Endothelial cell (in vitro differentiated cells): ENCODE measurements at places on chromosomes 3 and 15. TPM values are rescaled to one million over a fixed set of nuclear protein-coding genes. Genes with fewer than 3 reads are reported as not detected.
A peak's percentile ranks its signal among the peaks of the same experiment; 100 is the strongest.

- H3K4me3 ChIP-seq = no peak overlapping the region
- peak overlapping the region; percentile 44 for H3K27ac ChIP-seq
- DNase-seq = peak; percentile 5
- H3K36me3 ChIP-seq = no peaks in the 10 kb centered on the region
- H3K27me3 ChIP-seq = no peaks in the 10 kb centered on the region
- peaks cover 25% of the 10 kb centered on the region for H3K4me1 ChIP-seq
Observed at GRCh38 chr3:146222204-146223046, 28.5 kb downstream of the PLSCR4 start.

GRCh38 chr15:66515901-66516322, 10.8 kb downstream of the ZWILCH start:
- peaks cover 4% of the 10 kb centered on the region for H3K36me3 ChIP-seq
- peaks cover 3% of the 10 kb centered on the region for H3K27me3 ChIP-seq
- peak overlapping the region; percentile 34 for H3K4me3 ChIP-seq
- peaks cover 19% of the 10 kb centered on the region for H3K4me1 ChIP-seq

DNA sequence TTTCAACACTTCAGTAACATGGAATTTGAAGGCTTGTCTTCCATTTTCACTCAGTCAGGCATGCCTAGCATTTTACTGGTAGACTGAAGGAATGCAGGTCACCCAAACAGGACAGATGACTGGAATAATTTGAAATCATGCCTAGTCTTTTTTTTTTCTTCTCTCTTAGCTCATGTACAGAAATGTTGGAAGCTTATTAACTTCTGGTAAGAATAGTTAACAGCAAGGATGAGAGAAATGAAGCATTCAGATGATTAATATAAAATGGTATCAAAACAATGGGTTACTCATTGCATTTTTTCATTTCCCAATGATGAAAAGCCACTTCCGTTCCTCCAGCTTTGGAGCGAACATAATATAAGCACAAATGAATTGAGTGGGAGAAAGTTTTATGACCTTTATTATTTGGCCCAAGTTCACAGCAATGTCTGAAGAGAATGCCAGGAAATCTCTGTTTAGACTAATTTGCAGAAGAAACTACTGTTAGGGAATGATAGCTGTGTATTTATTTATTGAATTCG, 431.6 kb upstream of the RASGRP1 start:
- H3K27ac ChIP-seq = no peak overlapping the region
- H3K36me3 ChIP-seq = no peaks in the 10 kb centered on the region
- no peak for DNase-seq
- H3K4me3 ChIP-seq = no peak overlapping the region
- peaks cover 6% of the 10 kb centered on the region for H3K4me1 ChIP-seq

GRCh38 chr15:69299943-69300588, 1.4 kb downstream of the PAQR5 start:
- DNase-seq = no peak
- H3K4me1 ChIP-seq = no peaks in the 10 kb centered on the region
- peaks cover 15% of the 10 kb centered on the region for H3K27me3 ChIP-seq
- no peak overlapping the region for H3K27ac ChIP-seq

DNA sequence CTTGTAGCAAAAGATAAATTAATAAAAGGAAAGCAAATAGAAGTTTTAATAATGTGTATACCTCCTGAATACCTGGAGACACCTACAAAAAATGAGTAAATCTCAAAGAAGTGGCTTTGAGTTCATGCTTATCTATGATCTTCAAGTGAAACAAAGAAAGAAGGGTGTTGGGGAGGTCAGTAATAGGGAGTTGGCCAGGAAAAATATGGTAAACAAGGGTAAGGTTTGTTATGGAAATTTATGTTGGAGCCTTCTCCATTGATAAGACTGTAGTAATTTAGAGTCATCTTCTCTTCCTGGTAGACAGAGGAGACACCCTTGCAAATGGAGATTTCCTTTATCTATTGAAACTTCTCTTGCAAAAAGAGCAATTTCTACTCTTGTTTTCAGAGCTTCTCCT, 6.6 kb upstream of the CCR8 start:
- peaks cover 2% of the 10 kb centered on the region for H3K4me1 ChIP-seq
- no peak for DNase-seq
- H3K36me3 ChIP-seq = no peaks in the 10 kb centered on the region
- peaks cover 2% of the 10 kb centered on the region for H3K27me3 ChIP-seq
- H3K4me3 ChIP-seq = no peak overlapping the region

- H3K4me1 ChIP-seq = no peaks in the 10 kb centered on the region
- no peak overlapping the region for H3K27ac ChIP-seq
- DNase-seq = no peak
- H3K36me3 ChIP-seq = no peaks in the 10 kb centered on the region
Observed at GRCh38 chr3:192930577-192930976, 12.9 kb upstream of the MB21D2 start.

GRCh38 chr3:89364314-89364713, 256.9 kb downstream of the EPHA3 start:
- H3K27me3 ChIP-seq = no peaks in the 10 kb centered on the region
- no peaks in the 10 kb centered on the region for H3K4me1 ChIP-seq
- H3K4me3 ChIP-seq = no peak overlapping the region
- no peak for DNase-seq

DNA sequence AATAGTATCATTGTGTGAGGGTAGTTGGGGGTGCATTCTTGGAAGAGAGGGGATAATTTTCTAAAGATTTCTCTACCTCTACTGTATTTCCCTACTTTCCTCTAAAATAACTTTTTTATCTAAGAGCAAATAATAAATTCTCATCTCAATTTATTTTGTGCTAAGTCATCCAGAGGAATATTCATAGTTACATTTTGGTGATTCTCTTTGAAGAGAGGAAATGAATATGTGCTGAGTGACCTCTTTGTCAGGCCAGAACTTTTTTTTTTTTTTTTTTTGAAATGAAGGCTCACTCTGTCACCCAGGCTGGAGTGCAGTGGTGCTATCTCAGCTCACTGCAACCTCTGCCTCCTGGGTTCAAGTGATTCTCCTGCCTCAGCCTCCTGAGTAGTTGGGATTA, 15.1 kb upstream of the CCDC80 start:
- H3K4me1 ChIP-seq = no peaks in the 10 kb centered on the region
- H3K4me3 ChIP-seq = no peak overlapping the region
- H3K27ac ChIP-seq = no peak overlapping the region
- no peaks in the 10 kb centered on the region for H3K27me3 ChIP-seq
- H3K36me3 ChIP-seq = no peaks in the 10 kb centered on the region

The GOLGA6D gene
- 1.2 TPM for total RNA-seq

The LARP6 gene
- total RNA-seq = 4.5 TPM
